Stimulated activated CD4-positive, alpha-beta T cell treated with anti-CD3 and anti-CD28 coated beads, TNF-alpha, amount 100 ng/mL, for 24 hours (primary cell): ENCODE measurements at places on chromosomes 1 and 21.

DNA sequence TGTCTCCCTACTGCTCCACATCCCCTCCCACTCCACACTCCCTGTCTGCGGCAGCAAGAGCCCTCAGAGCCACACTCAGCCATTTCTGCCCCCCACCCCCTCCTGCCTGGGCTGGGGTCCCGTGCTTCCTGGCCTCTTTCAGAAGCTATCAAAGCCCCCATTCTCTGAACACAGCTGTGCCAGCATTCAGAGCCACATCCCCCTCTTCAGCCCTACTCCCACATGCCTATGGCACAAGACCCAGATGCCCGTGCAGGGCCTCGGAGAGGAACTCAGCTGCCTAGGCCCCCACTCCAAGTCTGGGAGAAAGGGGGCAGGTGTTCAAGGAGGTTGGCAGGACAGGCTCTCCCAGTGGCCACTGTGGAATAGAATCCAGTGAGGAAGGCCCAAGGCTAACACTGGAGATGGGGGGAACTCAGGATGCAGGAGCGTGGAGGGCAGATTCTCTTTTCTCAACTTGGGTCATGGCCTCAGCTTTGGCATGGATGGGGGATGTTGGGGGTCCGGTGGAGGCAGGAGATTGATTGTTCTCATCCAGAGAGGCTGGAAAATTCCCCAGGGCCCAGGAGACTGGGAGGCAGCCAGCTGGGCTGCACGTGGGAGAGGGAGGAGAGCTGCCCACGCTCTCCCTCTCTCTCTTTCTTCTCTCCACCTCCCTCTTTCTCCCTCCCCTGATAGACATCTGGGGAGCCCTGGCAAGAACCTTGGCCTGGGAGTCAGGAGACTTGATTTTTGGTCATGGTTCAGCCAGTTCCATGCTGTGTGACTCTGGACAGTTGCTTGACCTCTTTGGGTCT lies 3.5 kb upstream of the BCAN start:
- DNase-seq: no peak

- DNase-seq: no peak
These were observed 68.0 kb downstream of the LAMC1 start for GRCh38 chr1:183091181-183091580.

DNA sequence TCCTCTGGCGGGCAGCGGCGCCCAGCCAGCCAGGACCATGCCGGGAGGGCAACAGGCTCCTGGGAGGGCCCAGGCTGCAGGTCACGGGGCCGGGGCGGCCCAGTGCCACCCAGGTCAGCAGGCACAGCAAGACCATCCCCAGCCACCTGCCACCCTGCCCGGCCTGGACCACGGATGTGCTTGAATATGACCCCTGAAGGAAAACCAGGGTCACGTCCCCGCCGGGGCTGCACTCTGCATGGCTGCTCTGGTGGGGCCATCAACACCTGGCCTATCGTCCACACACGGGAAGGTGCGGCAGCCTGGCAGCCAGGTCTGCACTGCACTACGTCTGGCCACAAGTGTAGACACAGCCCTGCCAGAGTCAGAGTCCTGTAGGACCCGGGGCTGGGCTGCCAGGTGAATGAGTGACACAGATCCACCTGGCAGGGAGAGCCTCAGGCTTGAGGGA lies 6.9 kb downstream of the WNT9A start:
- no peak for DNase-seq

DNA sequence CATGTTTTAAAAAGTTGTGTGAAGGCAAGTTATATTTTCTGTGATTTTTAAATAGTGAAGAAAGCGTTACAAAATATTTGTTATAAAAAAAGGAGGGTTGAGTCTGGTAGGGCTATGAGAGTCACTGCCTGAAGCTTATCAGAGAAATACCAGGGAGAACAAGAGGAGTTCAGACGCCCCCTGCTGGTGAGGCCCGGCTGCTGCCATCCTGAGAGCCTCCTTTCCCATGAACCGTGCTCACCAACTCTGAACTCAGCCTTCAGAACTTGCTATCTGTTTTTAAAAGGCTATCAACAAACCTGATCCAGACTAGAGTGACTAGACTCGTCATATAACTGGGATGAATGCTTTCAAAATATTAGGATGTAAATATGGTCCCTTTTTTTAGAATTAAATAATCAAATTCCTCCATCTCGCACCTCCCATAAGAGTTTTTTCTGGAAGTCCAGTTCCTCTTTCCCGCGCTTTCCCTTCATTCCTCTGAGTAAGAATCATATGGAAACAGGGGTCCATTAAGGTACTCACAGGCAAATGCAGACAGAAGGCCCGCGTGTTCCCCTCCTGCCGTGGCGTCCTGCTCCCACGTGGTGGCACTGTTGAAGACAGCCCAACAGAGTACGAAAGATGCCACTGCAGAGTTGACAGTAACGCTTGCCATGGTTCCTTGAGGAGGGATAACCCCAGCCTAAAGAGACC lies 26.2 kb upstream of the SPATA6 start:
- peak; percentile 47 for DNase-seq

DNA sequence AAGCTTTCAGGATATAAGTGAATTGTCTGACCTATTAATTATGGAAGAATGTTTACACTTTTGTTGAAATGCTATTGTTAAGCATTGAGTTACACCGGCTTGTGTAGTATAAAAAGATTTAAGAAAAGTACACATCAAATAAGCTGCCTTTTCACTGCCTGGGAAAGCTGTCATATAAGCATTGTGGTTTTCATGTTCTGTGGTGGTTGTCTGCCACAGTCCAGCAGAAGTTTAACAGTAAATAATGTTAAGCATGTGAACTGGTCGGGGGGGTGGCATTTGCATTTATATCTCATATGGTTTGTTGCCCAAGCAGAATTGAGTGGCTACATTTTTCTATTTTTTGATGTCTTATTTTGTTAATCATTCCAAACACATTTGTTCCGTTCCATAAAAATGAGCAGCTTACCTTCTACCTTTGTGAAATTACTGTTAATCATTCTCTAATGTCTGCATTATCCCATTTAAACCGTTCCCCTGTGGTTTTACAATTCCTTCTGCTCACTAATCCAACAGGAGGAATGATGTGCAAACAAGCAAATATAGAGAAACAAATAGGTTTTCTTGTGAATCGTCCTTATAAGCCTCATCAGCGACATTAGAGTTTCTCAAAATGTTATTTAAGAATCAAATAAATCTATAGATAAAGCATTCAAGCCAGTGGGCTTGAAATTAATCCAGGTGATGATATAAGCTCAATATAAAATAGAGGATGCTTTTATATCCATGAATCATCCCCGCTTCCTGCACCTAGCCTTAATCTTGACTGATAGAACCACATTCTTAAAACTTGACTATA lies 160.8 kb upstream of the SAMSN1 start:
- DNase-seq: no peak

DNA sequence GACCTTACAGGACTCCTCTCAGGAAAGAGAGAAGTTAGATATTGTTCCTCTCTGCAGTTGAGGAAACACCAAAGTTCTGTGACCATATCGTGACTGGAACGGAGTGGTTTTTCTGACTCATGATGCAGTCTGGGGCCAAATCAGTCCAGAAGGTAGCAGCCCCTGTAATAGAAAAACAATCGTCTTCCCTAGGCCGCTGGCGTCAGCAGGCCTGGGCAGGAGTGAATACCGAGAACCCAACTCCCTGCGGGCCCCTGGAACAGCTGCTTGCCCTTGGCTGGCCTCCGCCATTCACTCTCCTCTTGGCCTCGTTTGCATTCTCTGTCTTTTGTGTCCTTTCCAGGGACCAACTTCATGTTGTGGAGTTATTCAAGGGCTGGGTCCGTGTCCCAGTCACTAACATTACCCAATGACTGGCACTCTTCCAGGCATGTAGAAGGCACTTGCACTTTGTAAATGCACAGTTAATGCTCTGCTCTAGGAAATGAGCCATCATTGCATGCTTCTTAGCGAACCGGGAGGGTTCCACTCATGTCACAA lies 10.9 kb upstream of the CD101 start:
- DNase-seq: no peak

GRCh38 chr1:233721004-233721595 lies 107.2 kb downstream of the KCNK1 start:
- DNase-seq: no peak

DNA sequence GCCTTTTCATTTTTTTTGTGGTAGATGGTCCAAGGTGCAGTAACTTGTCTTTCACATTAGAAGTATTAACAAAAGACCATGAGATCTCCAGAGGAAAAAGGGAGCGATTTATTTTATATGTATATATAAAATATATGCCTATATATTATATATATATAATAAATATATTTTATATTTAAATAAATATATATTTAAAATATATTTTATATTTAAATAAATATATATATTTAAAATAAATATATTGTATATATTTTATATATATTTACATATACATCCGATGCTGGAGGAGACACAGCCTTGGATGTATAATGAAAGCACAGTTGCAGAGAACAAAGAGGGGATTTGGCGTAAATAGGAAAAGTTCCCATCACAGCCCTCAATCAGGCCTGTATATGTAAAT lies 182.1 kb downstream of the KCNK2 start:
- DNase-seq: no peak

GRCh38 chr1:33173091-33173490 lies 8.8 kb downstream of the TRIM62 start:
- DNase-seq: no peak

DNA sequence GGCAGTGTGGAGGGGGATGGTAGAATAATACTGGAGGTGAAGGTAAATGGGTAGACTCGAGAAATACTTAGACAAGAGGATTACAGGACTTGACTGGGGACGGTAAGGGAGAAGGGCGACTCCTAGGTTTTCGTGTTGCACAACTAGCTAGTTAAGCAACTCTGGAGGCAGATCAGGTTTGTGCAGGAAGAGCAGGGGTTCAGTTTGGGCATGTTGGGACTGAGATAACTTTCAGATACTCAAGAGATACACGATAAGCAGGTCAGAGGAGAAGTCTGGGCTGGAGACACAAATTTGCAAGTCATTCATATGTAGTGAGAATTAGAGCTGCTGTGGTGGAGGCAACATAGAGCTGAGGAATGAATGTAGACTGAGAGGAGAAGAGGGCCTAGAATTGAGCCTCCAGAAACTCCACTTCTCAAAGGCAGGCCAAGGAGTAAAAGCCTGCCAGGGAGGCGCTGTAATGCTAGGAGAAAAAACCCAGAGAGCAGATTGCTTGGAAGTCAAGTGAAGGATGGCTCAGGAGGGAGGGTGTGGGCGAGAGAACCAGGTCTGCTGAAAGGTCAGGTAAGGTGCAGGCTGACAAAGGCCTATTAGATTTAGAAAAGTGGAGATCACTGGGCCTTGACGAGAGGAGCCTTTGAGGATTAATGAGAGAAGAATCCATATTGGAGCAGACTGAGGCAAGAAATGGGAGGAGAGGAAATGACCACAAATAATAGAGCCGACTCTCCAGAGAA lies 20.8 kb downstream of the MAB21L3 start:
- no peak for DNase-seq

GRCh38 chr1:185816460-185816859 lies 82.3 kb downstream of the HMCN1 start:
- no peak for DNase-seq

DNA sequence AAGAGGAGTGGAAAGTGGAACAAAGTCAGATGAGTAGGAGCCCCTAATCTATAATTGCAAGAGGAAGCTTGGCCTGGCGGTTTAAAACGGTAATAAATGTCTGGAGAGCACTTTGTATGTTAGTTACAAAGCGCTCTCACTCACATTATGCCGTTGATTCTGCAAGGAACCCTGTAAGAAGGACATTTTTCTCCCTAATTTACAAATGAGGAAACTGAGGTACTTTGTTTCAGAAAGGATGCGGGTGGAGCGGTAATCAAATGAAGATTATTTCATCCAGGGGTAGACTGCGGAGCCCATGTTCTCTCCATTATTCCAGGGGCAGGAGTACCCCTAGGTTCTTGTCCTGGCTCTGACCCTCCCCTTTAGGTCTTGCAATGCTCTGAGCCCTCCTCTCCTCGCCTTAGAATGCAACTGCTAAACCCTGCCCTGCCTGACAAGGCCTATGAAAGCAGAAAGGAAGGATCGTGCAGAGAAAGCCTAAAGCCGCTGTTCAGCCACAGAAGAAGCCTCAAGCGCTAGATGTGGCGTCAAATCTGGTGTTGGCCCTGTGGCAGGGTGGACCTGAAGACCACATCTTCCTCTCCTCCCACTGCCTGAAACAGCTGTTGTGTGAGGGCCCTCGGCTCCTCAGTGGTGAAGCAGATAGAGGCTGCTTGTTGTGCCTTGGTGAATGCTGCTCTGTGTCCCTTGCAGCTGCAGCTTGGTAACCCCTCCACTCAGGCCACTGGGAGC lies 588 bp upstream of the PACC1 start:
- no peak for DNase-seq

DNA sequence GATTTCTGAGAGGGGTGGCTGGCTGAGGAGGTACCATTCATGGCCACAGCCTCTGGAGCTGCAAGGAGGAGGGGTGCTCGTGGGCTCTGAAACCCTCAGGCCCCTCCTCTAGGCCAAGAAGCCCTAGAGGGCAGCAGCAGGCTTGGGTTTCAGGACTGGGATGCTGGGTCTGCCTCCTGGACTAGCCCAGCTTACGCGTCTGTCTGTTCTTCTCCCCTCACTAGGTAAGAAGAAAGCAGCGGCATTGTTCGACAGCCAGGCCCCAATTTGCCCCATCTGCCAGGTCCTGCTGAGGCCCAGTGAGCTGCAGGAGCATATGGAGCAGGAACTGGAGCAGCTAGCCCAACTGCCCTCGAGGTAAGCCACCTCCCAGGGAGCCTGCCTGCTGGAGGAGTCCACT lies 60.3 kb downstream of the TMEM53 start:
- no peak for DNase-seq

GRCh38 chr1:6246497-6247467 lies 2.8 kb downstream of the HES3 start:
- peak; percentile 79 for DNase-seq

GRCh38 chr1:64092851-64093371 lies 110.5 kb upstream of the UBE2U start:
- DNase-seq: no peak

- no peak for DNase-seq
These were observed 26.2 kb upstream of the SNX27 start for GRCh38 chr1:151585622-151586021.

DNA sequence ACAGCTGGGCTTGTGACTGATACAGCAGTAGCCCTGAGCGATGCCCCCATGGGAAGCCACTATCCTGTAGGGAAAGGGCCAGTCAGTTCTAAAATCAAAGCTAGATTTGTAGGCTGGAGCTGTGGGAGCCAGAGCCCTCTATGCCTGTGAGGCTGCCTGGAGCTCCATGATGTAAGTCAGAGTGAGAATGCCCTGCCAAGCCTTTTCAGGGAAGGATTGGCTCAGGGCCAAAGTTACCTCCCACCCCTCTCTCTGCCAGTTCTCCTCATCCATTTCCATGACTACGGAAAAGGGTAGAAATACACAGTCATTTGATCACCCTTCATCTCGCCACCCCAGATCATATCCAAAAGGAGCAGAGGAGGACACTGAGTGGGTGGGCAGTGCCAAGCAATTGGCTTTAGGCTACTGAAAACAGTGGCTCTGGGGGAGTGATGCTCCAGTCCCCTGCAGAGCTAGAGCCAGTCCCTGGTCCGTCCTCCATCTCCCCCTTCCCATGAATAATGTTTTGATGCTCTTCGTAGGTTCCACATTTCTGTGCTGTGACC lies 59.5 kb upstream of the KCNA3 start:
- DNase-seq: no peak

GRCh38 chr21:27649762-27650161 lies 682.9 kb upstream of the ADAMTS5 start:
- no peak for DNase-seq

GRCh38 chr1:163315773-163316374 lies 5.9 kb upstream of the NUF2 start:
- DNase-seq: no peak
